Activated CD4-positive, alpha-beta T cell treated with anti-CD3 and anti-CD28 coated beads, Interleukin-2, amount 50 U/mL, for 4 hours (primary cell): ENCODE measurements at places on chromosomes 6 and 20.

DNA sequence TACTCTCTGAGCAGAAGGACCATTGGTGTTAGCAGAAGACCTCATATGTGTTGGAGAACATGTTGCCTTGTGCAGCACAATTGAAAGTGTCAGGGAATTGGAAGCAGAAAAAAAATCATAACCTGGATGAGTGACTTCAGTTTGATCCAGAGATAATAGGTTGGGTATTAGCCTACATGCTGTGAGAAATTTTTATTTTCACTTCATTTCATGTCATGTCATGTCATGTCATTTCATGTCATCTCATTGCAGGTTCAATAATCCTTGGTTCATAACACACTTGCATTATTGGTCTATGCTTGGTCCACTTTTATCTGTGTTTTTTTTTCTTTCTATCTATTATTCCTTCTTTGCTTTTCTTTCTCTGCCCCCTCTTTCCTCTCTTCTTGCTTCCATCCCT, 34.3 kb downstream of the AKAP7 start:
- DNase-seq, result no peak

GRCh38 chr20:51424270-51425117, 118.0 kb downstream of the NFATC2 start:
- peak; percentile 40 for DNase-seq

DNA sequence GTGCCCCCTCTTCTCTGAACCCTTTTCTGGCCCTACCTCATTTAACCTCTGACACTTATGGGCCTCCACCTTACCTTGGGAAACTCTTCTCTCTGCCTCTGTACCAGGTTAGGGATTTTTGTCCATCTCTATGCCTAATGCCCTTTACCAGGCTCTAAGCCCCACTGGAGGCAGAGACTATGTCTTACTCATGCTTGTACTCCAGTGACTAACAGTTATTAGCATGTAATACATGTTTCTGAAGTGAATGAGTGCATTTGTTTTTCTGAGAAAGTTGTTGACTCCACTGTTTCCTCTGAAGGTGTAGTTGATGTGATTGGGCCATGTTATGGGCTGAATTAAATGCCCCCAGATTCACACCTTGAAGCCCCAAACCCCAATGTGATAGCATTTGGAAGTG, 234.3 kb downstream of the PACRG start:
- no peak for DNase-seq

DNA sequence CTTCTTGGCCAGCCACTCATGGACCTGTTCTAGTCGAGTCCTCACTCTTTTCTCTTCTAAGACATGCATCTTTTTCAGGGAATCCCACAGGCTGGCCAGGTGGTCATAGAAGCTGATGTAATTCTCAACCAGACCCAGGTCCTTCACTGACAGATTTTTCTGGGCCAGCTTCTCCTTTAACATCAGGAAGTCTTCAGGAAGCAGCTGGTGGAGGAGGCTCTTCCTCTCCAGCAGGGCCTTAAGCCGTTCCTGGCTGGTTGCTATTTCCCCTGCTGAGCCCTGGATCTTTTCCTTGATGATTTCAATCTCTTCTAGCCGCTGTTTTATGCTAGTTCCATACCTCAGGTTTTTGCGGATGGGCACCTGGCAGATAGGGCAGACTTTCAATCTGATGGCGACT, 28.6 kb downstream of the DDX27 start:
- DNase-seq, result no peak

DNA sequence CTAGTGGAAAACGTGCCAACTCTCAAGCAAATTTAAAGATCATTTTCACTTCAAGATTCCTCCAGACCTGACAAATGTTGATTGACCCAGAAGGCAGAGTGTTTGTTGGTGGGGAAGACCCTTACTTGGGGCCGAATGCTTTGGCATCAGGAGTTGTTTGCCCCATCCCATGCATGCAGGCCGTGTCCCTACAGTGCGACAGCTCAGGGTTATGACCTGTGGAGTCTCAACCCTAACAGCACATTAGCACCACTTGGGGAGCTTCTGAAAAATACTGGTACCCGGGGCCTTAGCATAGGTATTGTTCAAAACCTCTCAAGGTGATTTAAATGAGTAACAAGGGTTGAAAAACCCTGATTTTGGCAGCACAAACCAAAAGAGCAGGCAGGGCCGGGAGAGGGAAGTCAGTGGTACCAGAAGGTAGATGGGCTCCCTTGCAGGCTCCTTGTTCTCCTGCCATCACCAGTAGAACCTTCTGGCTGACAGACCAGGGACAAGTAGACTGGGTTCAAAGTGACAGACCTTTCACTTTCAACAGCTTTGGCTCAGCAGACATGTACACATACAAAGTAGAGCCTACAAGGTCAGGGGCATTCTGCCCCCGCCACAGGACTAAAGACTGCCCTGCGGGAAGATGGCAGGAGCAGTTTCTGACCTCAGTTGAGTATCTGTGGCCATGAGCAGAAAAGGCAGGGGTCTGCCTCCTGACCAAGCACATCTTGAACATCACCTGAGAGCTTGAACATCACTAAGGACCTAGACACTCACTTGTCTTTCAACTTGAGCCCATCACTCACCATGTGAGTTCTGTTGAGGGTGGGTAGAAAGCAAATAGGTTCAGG, 39.6 kb downstream of the PLCG1 start:
- DNase-seq, result no peak

DNA sequence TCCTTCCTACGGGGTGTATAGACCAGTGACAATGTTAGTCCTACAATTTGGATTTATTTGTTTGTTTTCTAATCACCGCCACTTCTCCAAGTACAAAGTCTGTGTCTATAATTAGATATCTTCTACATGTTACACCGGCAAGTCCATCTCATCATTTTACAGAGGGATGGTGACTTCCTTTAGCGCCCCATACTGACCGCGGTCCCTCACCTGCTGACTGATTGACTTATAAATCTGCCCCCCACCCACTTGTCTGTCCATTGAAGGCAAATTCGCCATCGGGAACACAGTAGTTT, 8.9 kb upstream of the NR2E1 start:
- no peak for DNase-seq

- DNase-seq, result no peak
Measured at GRCh38 chr6:160128125-160128683, 6.6 kb downstream of the SLC22A1 start.

- DNase-seq, result no peak
Measured at GRCh38 chr6:113194090-113194489, 663.1 kb upstream of the MARCKS start.

DNA sequence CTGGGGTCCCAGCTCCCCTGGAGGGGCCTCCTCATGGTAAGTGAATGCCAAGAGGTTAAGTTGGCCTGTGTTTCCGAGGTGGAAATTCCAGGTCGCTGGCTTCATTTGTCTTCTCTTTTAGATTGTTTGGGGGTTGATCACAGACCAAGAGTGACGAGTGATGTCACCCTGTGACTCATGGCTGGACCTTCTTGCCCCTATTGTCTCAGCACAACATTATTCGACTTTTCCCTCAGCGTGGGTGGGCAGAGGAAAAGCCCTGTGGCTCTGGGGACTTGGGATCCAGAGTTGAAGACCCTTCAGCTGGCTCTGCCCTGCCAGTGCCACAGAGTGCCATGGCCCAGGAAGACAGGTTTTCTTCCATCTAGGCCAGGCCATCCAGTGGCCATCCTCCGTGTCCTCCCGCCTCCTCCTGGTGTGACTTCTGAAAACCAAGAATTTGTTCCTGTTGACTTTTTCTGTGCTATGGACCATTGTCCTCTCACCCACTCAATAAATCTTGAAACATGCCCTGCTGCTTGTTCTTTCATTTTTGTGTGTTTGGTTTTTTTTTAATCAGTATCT, 15.4 kb upstream of the SNHG17 start:
- DNase-seq, result no peak

- DNase-seq, result no peak
Measured at GRCh38 chr6:51277474-51277873, 458.8 kb downstream of the TFAP2B start.

DNA sequence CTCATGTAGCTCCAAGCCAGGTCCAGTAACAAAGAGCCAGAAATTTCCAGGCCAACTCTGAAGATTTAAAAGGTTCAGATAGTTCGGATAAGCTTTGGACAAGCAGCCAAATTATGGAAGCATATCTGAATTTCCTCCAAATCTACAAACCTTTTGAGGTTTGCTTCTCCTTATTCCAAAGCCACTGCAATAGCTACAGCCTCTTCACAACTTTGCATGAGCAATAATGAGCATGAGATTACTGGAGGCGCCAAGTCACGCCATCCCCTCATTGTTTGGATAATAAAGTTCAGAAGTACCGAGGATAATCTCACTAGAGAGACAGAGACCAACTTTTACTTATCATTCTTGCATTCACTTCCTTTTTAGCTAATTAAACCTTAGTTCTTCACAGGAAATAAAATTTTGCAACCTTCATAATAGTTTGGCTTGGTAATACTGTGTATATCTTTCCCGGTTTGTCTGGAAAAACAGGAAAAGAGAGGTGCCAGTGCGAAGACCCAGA, 329.6 kb upstream of the RSPO3 start:
- no peak for DNase-seq

GRCh38 chr6:31778193-31778592, 1.1 kb upstream of the VWA7 start:
- DNase-seq, result no peak

GRCh38 chr6:97697456-97697855, 414.4 kb upstream of the MMS22L start:
- DNase-seq, result no peak

DNA sequence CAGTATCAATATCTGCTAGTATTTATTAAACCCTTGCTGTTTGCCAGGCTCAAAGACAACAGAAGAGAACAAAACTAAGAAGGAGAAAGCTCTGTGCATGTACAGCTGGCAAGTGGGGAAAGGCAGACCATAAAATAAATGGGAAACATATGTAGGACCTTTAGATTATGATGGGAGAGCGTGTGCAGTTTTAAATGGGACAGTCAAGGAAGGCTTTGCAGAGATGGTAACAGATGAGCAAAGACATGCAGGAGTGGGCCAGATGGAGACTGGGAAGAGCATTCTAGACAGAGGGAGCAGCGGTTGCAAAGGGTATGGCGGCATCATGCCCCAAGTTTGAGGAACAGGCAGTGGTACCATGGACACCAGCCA, 260.0 kb downstream of the NRN1 start:
- no peak for DNase-seq

GRCh38 chr6:15376900-15377487, 131.1 kb downstream of the JARID2 start:
- no peak for DNase-seq

GRCh38 chr20:3745686-3746173, 13.2 kb downstream of the HSPA12B start:
- no peak for DNase-seq

GRCh38 chr20:4820806-4821518, 99.3 kb downstream of the PRND start:
- DNase-seq, result no peak

- no peak for DNase-seq
Measured at GRCh38 chr6:2581011-2581410, 169.7 kb downstream of the MYLK4 start.

- DNase-seq, result no peak
Measured at GRCh38 chr20:1334370-1334731, 5.4 kb upstream of the SDCBP2 start.

- DNase-seq, result no peak
Measured at GRCh38 chr6:19655744-19656143, 181.4 kb upstream of the ID4 start.

GRCh38 chr6:76683985-76684384, 611.5 kb upstream of the IMPG1 start:
- DNase-seq, result no peak

GRCh38 chr6:109877028-109878004, 100.8 kb upstream of the GPR6 start:
- no peak for DNase-seq

GRCh38 chr6:16572943-16573342, 188.3 kb downstream of the ATXN1 start:
- no peak for DNase-seq

- DNase-seq, result no peak
Measured at GRCh38 chr20:61500791-61501321, 248.8 kb downstream of the CDH4 start.

- DNase-seq, result no peak
Measured at GRCh38 chr6:28312939-28313338, 23.0 kb downstream of the ZSCAN31 start.

GRCh38 chr20:23090147-23090546, 4.0 kb upstream of the CD93 start:
- no peak for DNase-seq

GRCh38 chr6:39861663-39862062, 69.5 kb downstream of the DAAM2 start:
- no peak for DNase-seq

- DNase-seq, result no peak
Measured at GRCh38 chr6:139288496-139289040, 3.2 kb downstream of the TXLNB start.

GRCh38 chr6:91087908-91088307, 501.0 kb upstream of the MAP3K7 start:
- DNase-seq, result no peak

DNA sequence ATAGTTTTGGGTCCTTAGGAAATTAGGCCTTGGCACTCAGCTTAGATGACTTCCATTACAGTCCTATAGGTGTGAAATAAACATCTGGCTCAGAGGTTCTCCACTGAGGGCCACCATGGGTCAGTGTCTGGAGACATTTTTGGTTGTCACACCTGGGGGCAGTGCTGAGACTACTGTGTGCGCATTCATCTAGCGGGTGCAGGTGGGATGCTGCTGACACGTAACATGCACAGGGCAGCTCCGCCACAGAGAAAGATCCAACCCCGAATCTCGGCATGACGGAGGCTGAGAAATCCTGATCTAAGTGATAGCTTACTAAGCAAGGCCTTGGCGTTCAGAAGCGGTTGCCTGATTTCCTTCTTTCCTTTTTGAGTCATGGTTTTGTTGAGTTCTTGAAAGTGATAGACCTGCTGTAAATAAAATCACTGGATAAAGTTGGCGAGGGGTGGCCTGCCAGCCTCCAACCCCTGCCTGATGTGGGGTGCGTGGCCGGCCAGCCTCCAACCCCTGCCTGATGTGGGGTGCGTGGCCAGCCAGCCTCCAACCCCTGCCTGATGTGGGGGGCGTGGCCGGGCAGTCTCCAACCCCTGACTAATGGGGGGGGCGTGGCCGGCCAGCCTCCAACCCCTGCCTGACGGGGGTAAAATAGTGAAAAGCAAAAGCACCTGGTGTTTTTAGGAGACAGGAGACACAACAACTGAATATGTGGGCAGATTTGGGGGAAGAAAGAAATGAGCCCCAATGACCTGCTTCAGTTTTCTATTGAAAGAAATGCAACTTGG, 158.1 kb downstream of the CDH26 start:
- DNase-seq, result no peak
